ENCODE measurements at places on chromosomes 7 and 10. TPM values are rescaled to one million over a fixed set of nuclear protein-coding genes. Genes with fewer than 3 reads are reported as not detected.

- H3K4me3 ChIP-seq = no peak overlapping the region
- H3K36me3 ChIP-seq = no peaks in the 10 kb centered on the region
Measured at GRCh38 chr10:44411251-44411650, 26.4 kb upstream of the CXCL12 start.

TAS2R38 gene
- not detected for total RNA-seq

CNNM1 gene
- not detected for total RNA-seq

DNA sequence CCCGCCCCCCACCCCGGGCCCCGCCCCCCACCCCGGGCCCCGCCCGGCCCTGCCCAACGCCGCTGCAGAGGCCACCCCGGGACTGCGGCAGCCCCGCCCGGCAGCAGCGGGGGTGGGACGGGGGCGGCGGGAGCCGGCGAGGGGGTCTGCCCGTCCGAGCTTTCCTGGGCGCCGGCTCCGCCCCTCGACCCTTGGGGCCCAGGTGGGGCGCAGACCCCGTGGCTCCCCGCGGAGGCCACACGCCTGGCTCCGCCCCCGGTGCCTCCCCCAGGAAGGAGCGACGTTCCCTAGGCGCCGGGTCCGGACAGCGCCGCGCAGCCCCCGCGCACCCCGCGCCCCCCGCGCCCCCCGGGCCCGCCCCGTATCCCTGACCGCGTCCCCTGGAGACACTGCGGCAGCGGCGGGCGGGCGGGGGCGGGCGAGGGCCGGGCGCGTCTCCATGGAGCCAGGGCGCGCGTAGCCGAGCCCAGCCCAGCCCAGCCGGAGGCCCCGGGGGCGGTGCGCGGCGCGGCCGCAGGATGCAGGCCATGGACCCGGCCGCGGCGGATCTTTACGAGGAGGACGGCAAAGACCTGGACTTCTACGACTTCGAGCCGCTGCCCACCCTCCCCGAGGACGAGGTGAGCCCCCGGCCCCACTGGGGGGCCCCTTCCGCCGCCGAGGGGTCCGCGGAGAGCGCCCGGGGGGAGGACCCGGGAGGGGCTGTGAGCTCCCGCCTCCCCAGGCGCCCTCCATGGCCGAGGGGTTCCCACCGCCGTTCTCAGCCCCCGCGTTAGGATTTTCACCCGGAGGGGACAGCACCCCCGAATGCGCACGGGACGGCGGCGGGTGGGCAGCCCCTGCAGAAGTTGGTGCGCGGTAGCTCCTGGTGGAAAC, at the start of gene KNDC1:
Gene KNDC1 (plus strand): TSS at position 270 of the 876 bp plus-strand sequence. CDS start 249 bp downstream, at position 519.
- peaks cover 5% of the 10 kb centered on the region for H3K4me1 ChIP-seq
- peak; percentile 40 for DNase-seq
- no peak within 1 kb of the TSS for H3K4me3 ChIP-seq
- H3K36me3 ChIP-seq = no peaks in the 10 kb centered on the region
- H3K27ac ChIP-seq = no peak within 1 kb of the TSS

GRCh38 chr7:64630496-64630895, 35.4 kb upstream of the ZNF107 start:
- no peaks in the 10 kb centered on the region for H3K27me3 ChIP-seq
- H3K4me3 ChIP-seq = no peak overlapping the region
- H3K4me1 ChIP-seq = no peaks in the 10 kb centered on the region
- no peak for DNase-seq
- H3K36me3 ChIP-seq = no peaks in the 10 kb centered on the region

LRRC18 gene
- not detected for total RNA-seq

DNA sequence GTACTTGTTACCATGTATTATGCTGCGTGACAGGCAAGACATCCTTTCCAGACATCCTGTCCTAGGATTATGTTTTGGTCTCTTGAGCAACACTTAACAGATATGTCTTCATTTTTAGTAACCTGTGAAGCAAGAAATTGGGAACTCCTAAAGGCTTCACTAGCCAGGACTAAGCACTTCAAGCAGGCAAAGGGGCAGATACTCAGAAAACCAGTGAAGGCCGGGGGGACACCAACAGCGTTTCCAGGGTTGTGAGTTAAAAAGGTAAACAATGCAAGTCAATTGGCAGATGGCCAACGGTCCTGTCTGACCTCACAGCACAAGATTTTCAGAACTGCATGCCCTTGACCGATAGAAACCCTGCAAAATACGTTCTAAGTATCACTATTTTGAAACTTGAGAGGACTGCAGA, 77.6 kb upstream of the SFMBT2 start:
- no peak for DNase-seq
- H3K4me3 ChIP-seq = no peak overlapping the region
- H3K36me3 ChIP-seq = no peaks in the 10 kb centered on the region
- H3K27ac ChIP-seq = no peak overlapping the region
- H3K4me1 ChIP-seq = peaks cover 43% of the 10 kb centered on the region
- H3K27me3 ChIP-seq = no peaks in the 10 kb centered on the region

TRIP6 gene
- 8.4 TPM for total RNA-seq

- H3K4me1 ChIP-seq = peaks cover 36% of the 10 kb centered on the region
- peak overlapping the region; percentile 96 for H3K27ac ChIP-seq
- H3K27me3 ChIP-seq = no peaks in the 10 kb centered on the region
- peak overlapping the region; percentile 86 for H3K4me3 ChIP-seq
- no peaks in the 10 kb centered on the region for H3K36me3 ChIP-seq
Measured at GRCh38 chr7:106285855-106286492, 1.2 kb upstream of the NAMPT start.

FEZF1 gene
- not detected for total RNA-seq
